CD4-positive, alpha-beta T cell treated with Interferon gamma for 1 hour (primary cell): ENCODE measurements at places on chromosomes 5 and 9.

DNA sequence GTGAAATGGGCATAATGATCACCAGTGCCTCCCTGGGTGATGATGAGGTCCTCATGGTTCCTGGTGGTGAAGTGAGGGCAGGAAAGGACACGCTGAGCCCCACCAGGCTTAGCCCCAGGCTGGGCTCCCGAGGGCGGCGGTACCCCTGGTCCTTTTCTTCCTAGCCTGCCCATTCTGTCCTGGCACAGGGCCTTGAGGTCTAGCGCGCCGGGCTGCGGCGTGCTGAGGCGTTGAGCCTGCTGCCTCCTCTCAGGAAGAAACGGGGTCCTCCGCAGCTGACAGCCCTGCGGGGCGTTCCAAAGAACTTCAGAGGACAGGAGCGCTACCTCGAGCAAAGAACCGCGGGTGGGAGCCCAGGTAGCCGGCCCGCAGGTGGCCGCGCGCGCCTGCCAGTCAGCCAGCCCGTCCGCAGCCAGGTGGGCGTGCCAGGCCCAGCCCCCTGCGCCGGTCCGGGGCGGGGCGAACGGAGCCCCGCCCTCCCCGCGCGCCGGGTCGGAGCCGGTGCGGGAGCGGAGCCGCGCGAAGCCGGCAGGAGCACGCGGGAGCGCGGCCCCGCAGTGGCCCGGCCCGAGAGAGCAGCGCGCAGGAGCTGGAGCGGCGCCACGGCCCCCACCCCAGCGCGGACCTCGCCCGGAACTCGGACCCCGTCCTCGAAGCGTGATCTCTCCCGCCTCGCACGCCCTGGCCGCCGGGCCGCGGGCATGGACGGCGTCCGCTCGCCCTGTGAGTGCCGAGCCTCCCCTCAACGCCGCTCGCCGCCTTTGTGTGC lies at the start of gene WNK2:
Gene WNK2 (plus strand): TSS at position 477 of the 769 bp plus-strand sequence. CDS start 791 bp downstream, outside the sequence.
- DNase-seq, result peak; percentile 30

- no peak for DNase-seq
Measured at GRCh38 chr5:50738864-50739263, 72.4 kb downstream of the PARP8 start.

DNA sequence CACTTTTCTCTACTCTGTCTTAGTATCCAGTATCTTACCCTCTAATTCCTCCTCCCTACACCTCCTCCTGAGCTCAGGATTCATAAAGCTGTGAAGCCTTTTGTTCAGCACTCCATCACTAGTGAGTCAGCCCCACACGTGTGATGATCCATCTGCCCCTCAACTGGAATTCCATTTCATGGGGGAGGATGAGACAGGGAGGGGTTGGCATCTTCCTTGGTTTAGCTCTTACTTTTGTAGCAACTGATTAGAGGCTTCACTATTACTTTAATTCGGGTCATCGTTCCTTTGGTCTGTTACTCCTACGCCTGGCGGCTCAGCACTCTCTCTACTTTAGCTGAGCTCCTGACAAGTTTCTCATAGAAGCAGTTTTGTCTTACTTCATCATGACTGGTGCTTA lies 11.8 kb downstream of the BTNL8 start:
- DNase-seq, result no peak

GRCh38 chr9:108565651-108566378 lies 290.0 kb downstream of the ACTL7B start:
- DNase-seq, result no peak
